ENCODE measurements at places on chromosomes 5 and 9.

GRCh38 chr5:56688402-56688801, 126.9 kb upstream of the MAP3K1 start:
- DNase-seq = no peak

DNA sequence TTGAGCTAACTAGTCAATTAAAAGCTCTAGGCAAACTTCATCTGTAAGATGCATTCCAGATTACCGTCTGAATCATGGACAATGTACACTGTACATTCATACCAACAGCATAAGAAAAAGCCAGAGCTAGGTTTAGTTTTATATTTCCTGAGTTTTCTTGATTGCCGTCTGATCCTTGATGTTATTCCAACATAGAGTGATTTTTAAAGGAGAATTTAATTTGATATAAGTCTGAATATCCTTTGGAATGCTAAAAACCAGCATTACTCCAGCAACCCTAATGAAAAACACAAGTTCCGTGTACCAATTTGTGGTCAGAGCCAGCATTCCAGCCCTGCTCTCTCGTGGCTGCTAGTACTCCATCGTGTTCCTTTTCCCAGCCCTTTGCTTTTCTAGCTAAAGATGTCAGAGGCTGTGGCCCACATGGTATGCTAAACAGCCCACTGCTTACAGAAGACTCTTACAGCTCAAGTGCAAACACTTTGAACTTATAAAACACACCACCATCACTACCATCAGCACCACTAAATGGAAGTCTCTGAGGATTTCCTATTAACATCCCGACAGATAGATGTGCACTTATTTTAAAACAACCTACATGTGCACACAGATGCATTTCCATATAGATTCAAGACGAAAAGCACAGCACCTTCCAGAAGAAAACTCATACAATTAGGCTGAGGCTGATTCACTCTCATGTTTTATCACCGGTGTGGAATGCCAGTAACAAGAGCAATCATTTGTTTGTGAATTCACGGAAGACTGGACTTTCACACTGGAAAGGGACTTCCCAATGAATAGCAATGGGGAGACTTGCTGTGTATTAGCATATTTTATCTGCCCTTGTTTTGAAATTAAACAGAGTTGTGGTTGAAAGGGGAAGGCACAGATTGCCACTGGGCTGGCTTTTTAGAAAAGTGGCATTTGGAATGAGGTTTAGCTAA, 246.9 kb upstream of the GAS1 start:
- no peak for DNase-seq

- DNase-seq = no peak
Observed at GRCh38 chr5:67588389-67588788, 391.8 kb upstream of the CD180 start.

- no peak for DNase-seq
Observed at GRCh38 chr9:127083138-127083980, 39.1 kb downstream of the ANGPTL2 start.

DNA sequence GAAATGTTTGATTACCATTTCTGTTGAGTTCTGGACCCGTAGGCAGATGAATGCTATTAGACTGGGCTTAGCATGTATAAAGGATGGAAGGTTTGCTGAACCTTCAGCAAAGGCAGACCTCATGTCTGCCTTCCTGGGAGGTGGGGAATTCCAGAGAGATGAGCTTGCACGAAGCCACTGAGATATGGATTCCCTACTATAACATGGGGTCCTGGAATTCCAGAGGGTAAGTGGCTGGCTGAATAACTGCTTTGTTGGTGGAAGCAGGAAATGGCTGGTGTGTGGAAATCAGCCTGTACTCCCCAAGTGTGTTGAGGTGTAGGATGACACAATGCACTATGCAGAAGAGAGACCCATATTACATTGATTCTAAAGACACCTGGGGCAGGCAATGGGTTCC, 526.4 kb downstream of the CTNND2 start:
- DNase-seq = no peak

DNA sequence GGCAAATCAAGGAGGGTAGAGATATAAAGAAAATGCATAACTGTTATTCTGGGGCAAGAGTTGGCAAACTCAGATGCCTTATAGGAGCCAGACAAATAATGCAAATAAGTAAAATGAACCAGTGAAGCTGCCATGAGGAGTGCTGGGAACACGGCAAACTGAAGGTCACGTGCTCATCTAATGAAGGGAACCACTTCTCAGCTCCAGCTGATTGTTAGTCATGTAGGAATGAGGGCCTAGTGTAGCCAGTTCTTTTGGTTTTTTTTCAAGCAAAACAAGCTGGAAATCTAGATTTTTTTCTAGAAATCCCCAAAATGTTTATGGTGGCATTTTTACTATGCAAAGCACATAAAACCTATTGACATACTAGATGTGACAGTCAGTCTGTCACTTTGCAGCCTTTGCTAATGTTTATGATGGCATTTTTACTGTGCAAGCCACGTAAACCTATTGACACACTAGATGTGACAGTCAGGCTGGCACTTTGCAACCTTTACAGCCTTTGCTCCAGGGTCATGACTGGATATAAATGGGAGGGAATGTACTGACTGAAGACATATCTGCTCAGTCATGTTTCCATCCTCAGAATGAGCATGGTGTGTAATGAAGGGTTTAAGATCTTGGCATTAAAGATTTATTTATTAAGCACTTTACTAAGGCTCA, 39.4 kb downstream of the RUSC2 start:
- no peak for DNase-seq

- no peak for DNase-seq
Observed at GRCh38 chr5:57878301-57878722, 395.7 kb upstream of the ACTBL2 start.

- no peak for DNase-seq
Observed at GRCh38 chr9:14565352-14566016, 127.7 kb downstream of the ZDHHC21 start.

GRCh38 chr9:109276469-109277440, 44.1 kb downstream of the EPB41L4B start:
- DNase-seq = no peak

GRCh38 chr5:65882278-65882677, 44.1 kb upstream of the ERBIN start:
- no peak for DNase-seq

- no peak for DNase-seq
Observed at GRCh38 chr5:89003563-89004036, 120.6 kb upstream of the MEF2C start.

DNA sequence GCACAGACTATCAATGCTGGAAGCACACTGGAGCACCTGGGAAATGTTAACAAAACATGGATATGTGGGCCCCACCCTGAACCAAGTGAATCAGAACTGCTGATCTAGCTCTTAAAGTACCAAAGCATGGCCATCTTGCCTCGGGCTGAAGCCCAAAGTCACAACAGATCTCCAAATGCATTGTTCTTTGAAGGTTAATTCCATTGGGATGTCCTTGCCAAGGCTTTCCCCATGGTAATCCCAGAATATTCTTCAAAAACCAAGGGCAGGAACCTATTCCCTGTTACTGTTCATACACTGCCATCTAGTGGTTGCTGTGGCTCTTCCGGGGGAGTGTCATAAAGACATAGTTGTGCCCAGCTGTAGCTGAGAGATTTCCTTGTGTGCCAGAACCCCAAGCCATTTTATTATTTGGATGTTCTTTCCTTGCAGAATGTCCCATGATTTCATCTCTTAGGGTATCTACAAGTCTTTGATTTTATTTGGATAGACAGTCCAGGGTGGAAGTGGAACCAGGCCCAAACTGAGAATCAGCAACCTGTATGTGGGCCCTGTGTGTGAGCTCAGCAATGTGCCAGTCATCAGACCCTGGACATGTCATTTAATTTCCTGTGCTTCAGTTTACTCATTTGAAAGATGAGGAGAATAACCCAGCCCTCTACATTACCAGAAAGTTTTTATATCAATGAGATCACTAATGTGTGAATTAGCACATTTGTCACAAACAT, 290.0 kb downstream of the ACTL7B start:
- peak; percentile 72 for DNase-seq

DNA sequence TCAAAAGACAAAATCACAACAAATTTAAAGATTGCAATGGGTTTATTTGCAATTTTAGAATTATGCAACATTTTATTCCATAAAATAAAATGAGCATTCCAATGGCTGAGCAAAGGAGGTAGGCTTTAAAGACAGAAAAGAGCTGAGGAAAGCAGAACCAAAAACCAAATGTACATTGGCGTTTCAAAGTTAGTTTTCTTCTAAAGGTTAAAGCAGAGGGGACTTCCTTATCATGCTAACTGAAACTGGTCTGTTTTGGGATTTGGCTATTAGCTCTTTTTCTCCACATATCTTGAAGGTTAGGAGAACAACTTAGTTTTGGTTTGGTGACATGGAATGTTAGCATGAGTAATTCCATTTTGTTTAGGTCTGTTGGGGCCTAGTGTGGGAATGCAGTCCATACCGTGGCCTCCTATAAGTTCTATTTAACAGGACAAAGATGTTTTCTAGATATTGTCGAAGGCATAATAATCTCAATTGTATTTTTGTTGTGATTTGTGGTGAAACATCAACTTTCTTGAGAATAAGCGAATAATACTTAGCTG, 20.3 kb downstream of the DCP2 start:
- DNase-seq = no peak

DNA sequence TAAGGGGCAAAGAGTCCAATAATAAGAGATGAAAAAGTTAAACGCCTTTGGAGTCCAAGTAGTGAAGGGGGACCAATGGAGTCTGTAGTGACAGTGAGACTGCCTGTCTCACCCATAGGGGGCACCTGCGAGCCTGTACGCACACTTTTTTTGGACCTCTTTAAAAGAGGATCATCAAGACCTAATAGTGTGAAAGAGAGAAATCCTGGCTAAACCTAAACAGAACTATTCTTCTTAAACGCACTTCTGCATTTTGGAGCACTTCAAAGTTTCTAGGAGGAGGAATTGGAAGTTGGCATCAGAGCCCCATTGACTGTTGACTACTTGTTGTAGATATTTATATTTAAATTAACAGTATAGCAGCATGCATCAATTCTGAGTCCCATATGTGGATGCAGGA, 636.1 kb upstream of the KLF4 start:
- DNase-seq = no peak

DNA sequence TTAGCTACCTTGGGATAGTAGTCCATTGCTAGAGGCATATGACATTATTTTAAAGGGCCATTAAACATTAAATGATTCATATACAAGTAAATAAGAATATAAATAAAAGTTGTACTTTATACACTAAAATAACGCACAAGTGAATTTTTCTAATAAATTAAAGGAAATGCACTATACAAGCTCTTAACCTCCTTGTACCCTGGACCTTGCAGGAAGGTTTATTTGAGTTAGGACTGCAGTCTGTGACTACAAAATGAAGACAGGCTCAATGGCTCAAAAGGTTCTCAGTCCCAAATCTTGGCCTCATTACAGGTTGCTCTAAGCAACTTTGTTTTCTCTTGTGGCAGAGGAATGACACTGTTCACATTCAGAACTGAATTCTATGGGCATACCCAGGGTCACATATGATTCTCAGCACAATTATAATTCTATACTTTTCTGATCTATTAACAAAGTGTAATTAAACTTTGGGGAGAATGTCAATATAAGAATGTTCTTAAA, 34.4 kb downstream of the FEM1C start:
- DNase-seq = no peak

DNA sequence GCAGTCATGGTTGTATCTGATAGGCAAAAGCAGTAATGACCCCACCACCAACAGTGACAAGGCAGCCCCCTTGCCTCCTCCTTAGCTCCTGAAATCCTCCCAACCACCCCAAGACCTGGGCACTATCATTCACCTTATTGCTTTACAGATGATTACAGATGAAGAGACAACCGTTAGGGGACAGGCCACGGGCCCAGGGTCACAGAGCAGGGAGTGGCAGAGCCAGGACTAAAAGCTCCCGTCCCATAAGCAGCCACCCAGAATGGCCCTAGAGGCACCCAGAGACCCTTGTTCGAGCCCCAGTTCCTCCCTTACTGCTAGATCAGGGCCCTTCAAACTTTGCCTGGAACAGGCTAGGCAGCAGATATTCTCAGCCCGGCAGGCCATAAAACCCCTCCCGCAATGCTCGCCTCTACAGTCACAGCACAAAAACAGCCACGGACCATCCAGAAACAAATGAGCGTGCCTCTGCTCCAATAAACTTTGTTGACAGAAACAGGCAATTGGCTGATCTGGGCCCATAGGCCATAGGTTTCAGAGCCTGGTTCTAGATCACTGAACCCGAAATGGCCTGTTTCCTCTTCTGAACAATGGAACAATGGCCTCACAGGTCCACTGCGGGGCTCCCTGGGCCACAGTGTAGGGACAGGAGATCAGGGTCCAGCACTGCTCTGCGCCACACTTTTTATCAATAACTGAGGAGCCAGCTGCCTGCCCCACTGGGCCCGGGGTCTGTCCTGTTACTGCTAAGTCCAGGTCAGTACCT, 67.0 kb downstream of the LRSAM1 start:
- no peak for DNase-seq

- no peak for DNase-seq
Observed at GRCh38 chr5:17239953-17240352, 22.5 kb downstream of the BASP1 start.

GRCh38 chr5:135249658-135250057, 149.4 kb downstream of the MACROH2A1 start:
- no peak for DNase-seq

DNA sequence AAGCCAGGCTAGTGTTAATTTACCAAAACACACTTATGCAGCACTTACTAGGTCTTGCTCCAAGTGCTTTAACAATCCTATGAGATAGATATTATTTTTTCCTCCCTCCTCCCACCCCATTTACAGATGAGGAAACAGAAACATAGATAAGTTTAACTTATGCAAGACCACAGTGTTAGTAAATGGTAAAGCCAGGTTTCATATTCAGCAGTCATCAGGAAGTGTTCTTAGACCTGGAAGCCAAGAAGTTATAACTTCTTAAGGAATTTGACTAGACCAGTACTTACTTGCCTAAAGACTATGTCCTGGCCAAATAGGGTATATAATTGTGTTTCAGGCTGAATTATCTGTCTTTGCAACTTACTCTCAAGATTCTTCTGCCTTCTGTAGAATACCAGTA, 15.9 kb downstream of the ABHD17B start:
- DNase-seq = no peak

GRCh38 chr9:27540502-27540901, 10.9 kb upstream of the MOB3B start:
- no peak for DNase-seq

GRCh38 chr5:111280282-111280951, 56.2 kb downstream of the CAMK4 start:
- no peak for DNase-seq

GRCh38 chr9:108588246-108588645, 267.5 kb downstream of the ACTL7B start:
- DNase-seq = no peak

- DNase-seq = no peak
Observed at GRCh38 chr5:32810804-32811203, 99.7 kb downstream of the NPR3 start.

DNA sequence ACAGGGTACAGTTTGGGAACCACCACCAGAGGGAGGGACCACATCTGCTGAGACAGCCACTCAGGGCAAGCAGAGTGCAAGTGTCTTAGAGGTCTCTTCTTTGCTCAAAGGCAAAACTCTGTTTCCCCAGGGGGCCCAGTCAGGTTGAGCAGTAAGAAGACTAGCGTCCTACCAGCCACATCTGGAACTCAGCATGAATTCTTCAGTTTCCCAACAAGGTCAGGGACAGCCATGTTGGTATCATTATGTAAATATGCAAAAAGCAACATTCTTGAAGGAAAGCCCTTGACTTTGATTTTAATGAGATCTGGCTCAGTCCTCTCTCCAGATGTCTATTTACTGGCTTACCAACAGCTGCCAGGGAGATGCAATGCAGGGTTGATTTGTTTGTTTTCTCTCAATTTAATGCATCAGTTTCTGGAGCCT, 46.7 kb downstream of the TGFBI start:
- DNase-seq = no peak

GRCh38 chr5:14813747-14814146, 57.8 kb downstream of the ANKH start:
- no peak for DNase-seq

Data from HCT116 (cell line).